ENCODE measurements at places on chromosomes 11 and 22. TPM values are rescaled to one million over a fixed set of nuclear protein-coding genes. Genes with fewer than 3 reads are reported as not detected.

DNA sequence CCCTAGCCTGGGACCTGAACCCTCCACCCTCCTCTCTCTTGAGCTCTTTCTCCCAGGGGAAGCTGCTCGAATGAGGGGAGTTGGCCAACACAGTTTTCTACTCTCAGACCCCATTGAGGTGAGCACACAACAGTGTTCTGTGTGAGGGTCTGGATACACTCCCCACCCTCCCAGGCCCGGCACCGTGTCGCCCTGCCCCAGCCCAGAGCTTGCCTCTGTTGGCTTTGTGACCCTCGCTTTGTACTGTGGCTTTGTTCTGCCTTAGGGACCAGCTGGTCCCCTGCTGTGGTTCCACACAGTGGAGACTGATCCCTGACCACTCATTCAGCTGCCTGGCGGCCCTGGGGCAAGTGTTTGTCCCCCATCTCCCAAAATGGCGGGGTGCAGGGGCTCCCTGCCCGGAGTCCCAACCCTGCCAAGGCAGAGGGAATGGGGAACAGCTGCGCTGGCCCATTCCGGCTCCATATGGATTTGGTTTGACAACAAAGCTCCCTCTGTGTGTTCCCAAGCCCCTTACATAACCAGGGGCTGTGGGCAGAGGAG, 8.3 kb downstream of the ST3GAL4 start:
- peaks cover 76% of the 10 kb centered on the region for H3K4me1 ChIP-seq
- H3K27me3 ChIP-seq: no peaks in the 10 kb centered on the region
- peak overlapping the region; percentile 64 for H3K27ac ChIP-seq
- H3K4me3 ChIP-seq: no peak overlapping the region

DNA sequence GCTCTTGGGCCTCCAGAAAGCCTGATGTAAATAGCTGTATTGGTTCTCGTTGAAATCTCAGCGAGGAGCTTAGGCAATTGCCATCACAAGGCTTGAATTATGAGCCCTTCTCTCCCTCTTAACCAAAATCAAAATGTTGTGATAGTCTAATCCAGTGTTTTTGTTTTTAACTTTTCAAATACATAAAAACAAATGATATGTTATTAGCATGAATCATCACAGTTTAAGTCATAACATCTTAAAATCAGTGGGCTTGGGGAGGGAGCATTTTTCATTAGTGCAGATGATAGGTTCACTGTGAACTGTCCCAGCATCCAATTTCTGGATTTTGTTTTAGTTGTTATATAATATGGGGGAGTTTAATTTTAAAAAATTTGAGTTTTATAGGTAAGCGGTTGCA, 48.9 kb upstream of the HORMAD2 start:
- peaks cover 25% of the 10 kb centered on the region for H3K36me3 ChIP-seq
- DNase-seq: no peak
- no peaks in the 10 kb centered on the region for H3K4me1 ChIP-seq
- no peak overlapping the region for H3K27ac ChIP-seq
- H3K4me3 ChIP-seq: no peak overlapping the region
- H3K27me3 ChIP-seq: no peaks in the 10 kb centered on the region

DNA sequence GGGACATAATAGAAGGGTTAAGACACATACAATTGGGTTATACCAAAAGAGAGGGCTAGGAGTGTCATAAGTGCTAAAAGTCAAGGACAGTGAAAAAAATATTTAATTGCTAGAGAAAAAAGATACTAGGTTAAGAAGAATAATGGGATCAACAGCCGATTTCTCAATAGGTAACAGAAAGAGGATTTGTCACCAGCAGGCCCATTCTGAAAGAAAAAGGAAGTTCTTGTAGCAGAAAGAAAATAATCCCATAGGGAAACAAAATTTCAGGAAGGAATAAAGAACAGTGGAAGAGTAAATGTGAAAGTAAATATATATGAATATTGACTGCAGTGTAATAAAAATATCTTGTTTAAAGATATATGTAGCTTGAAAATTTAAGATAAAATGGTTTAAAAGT, 43.3 kb upstream of the ADORA2A start:
- H3K27ac ChIP-seq: no peak overlapping the region
- no peak for DNase-seq
- no peaks in the 10 kb centered on the region for H3K27me3 ChIP-seq
- peaks cover 14% of the 10 kb centered on the region for H3K36me3 ChIP-seq

DNA sequence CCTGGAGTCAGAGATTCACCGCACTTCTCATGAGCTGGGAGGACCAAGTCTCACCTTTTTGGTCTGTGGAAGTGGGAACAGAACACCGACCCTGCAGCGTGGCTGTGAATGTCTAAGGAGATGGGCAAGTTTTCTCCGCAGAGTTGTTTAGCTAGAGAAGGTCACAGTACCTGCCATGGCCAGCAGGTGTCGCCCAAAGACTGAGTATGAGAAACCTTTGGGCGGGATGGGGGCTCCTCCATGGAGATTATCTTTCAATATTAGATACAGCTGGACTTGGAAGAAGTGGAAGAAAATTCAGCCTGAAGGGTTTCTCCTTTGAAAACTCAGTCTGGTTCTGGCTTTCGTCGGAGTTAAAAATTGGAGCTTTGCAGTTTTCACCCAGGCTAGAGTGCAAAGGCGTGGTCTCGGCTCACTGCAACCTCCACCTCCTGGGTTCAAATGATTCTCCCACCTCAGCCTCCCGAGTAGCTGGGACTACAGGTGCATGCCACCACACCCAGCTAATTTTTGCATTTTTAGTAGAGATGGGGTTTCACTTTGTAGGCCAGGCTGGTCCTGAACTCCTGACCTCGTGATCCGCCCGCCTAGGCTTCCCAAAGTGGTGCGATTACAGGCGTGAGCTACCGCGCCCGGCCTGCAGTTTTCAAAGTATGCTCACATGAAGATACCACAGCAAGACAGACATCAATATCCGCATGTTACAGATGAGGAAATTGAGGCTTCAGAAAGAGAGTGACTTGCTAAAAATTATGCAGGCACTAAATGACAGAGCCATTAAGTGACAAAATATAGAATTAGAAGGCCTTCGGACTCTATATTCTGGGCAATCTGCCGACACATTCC, 10.7 kb upstream of the DSCAML1 start:
- no peak overlapping the region for H3K27ac ChIP-seq
- peaks cover 9% of the 10 kb centered on the region for H3K4me1 ChIP-seq
- H3K4me3 ChIP-seq: no peak overlapping the region
- peaks cover 29% of the 10 kb centered on the region for H3K27me3 ChIP-seq

DNA sequence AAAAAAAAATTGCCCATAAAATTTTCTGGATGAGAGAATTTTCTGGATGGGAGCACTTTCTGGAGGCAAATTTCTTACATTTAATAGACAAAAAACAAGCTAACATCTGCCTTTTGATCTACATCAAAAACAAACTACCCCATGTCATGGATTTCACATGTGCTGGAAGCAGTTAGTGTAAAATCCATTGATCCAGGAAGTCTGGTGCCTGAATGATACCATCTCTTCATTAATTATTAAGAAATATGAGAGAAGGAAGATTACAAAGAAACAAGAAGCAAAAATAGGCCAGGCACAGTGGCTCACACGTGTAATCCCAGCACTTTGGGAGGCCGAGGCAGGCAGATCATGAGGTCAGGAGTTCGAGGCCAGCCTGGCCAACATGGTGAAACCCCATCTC, 53.2 kb upstream of the FAM181B start:
- H3K27me3 ChIP-seq: no peaks in the 10 kb centered on the region
- no peak overlapping the region for H3K27ac ChIP-seq
- H3K36me3 ChIP-seq: no peaks in the 10 kb centered on the region
- H3K4me1 ChIP-seq: no peaks in the 10 kb centered on the region

GRCh38 chr11:133443206-133443747, 89.0 kb downstream of the OPCML start:
- H3K4me3 ChIP-seq: no peak overlapping the region
- no peak overlapping the region for H3K27ac ChIP-seq
- H3K36me3 ChIP-seq: no peaks in the 10 kb centered on the region
- no peaks in the 10 kb centered on the region for H3K4me1 ChIP-seq

DNA sequence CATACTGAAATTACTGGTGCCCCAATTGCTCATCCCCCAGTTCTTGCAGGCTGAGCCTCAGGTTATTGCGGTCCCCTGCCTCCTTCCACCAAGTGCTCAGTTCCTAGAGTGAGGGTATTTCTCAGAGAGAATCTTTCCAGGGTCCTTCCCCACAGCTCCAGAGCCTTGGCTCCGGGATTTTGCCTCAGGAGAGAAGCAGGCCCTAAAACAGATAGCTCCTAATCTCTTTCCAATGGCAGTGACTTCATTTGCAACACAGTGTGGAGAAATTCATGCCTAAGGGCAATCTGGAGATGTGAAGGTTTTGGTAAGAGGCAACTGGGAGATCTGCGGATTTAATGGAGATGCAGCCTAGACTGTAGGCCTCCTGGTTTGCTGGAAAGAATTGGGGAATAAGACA, 2.9 kb downstream of the NF2 start:
- H3K36me3 ChIP-seq: peaks cover 10% of the 10 kb centered on the region
- H3K27me3 ChIP-seq: no peaks in the 10 kb centered on the region
- no peak overlapping the region for H3K4me3 ChIP-seq
- DNase-seq: no peak
- H3K27ac ChIP-seq: no peak overlapping the region

- peaks cover 14% of the 10 kb centered on the region for H3K27me3 ChIP-seq
- DNase-seq: no peak
- no peaks in the 10 kb centered on the region for H3K36me3 ChIP-seq
- H3K4me3 ChIP-seq: no peak overlapping the region
- H3K27ac ChIP-seq: no peak overlapping the region
- peaks cover 11% of the 10 kb centered on the region for H3K4me1 ChIP-seq
Measured at GRCh38 chr11:122625976-122626665, 29.4 kb upstream of the UBASH3B start.

- no peaks in the 10 kb centered on the region for H3K27me3 ChIP-seq
- no peaks in the 10 kb centered on the region for H3K4me1 ChIP-seq
- no peak overlapping the region for H3K4me3 ChIP-seq
- no peak for DNase-seq
- no peak overlapping the region for H3K27ac ChIP-seq
Measured at GRCh38 chr11:112689851-112690250, 271.4 kb upstream of the NCAM1 start.

DNA sequence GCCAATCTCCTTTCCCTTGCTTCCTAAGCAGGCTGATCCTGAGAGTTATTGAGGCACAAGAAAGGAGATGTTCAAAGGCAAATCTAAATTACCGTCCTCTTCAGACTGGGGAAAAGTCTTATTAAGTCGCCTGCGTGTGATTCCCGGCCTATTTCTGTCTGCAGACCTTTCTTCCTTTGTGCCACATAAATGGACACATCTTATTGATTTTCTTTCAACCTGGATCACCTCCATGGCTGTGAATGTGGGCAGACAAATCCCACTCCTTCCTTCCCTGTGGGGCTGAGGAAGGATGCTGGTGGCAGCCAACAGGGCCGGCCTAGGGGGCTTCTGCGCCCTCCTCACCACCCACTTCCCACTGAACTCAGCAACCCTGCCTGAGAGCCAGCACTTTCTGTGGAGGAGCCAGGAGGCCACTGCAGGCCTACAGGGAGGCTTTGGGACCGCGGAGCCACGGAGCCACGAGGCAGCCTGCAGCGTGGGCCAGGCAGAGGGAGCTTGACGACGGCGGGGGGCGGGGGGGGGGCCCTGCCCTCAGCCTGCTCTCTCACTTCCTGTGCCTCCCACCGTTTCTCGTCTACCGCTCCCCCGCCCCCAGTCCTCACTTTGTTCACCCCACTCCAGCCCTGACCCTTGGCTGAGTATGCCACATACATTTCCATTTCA, 73.6 kb upstream of the LMO1 start:
- no peaks in the 10 kb centered on the region for H3K27me3 ChIP-seq
- no peak overlapping the region for H3K27ac ChIP-seq
- no peak for DNase-seq
- no peak overlapping the region for H3K4me3 ChIP-seq
- H3K36me3 ChIP-seq: no peaks in the 10 kb centered on the region

- no peaks in the 10 kb centered on the region for H3K36me3 ChIP-seq
- DNase-seq: no peak
- H3K4me3 ChIP-seq: no peak overlapping the region
- H3K27me3 ChIP-seq: no peaks in the 10 kb centered on the region
Measured at GRCh38 chr22:30182350-30182745, 64.2 kb downstream of the LIF start.

- H3K4me3 ChIP-seq: no peak overlapping the region
- H3K27ac ChIP-seq: no peak overlapping the region
- peaks cover 6% of the 10 kb centered on the region for H3K4me1 ChIP-seq
- DNase-seq: no peak
- H3K36me3 ChIP-seq: peaks cover 5% of the 10 kb centered on the region
Measured at GRCh38 chr11:65927904-65928397, 8.7 kb downstream of the DRAP1 start.

DNA sequence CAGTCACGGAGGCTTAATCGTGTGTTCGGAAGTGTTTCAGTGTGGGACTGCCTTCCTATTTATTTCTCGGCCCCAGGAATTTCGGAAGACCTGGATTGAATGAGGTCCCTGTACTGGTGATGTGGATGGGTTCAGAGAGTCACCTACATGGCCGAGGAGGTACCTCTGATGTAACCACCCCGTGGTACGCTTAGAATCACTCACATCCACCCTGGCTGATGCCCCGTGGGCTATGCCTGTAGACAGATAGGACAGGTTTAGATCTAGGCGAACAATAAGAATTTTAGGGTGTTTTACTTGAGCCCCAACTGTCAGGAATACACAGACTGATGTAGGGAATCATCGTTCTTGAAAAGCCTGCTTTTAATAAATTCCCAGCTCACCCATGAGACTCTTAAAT, 2.0 kb downstream of the MPPED1 start:
- no peak for DNase-seq
- peaks cover 71% of the 10 kb centered on the region for H3K27me3 ChIP-seq
- H3K36me3 ChIP-seq: no peaks in the 10 kb centered on the region
- H3K27ac ChIP-seq: no peak overlapping the region
- no peak overlapping the region for H3K4me3 ChIP-seq

DNA sequence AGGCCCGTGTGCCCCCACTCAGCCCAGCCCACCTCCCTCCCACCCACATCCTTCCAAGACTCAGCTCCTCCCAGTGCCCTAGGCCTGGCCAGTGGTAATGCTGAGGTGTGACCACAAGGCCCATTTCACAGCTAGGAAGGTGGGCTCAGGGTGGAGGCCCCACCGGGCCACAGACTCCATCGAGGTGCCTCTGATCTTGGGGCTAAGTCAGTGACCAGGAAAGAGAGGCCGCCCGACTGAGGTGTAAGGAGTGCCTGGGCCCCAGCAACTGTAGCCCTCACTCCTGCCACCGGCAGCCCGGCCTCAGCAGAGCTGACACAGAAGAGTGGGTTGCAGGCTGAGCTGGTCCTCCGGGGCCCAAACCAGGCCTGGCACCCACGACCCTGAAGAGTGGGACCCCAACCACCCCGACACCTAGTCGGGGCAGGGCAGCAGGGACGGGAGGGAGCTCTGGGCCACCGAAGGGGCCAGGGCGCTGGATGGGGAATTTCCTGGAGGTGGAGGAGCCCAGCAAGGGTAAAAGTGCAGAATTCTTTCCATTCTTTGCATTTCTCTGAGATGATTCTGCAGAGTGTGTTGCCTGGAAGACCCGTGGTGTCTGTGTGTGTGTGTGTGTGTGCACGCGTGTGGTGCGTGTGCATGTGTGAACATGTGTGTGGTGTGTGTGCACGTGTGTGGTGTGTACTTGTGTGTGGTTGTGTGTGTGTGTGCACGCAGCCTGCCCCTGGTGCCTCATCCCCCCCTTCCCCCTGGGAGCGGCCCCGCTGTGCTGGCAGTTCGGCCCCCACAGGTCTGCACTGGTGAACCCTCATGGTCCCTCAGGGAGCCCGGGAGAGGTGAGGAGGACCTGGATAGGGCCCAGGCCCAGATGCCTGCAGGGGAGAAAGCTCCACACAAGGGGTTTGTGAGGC, 8.3 kb upstream of the PIM3 start:
- H3K4me3 ChIP-seq: no peak overlapping the region
- peaks cover 17% of the 10 kb centered on the region for H3K4me1 ChIP-seq
- peak overlapping the region; percentile 80 for H3K27ac ChIP-seq
- no peaks in the 10 kb centered on the region for H3K27me3 ChIP-seq

The MS4A8 gene
- not detected for total RNA-seq

The OR51E1 gene
- 0.81 TPM for total RNA-seq

The CAPN5 gene
- 12.8 TPM for total RNA-seq

The ARHGAP8 gene
- 0.89 TPM for total RNA-seq

The CNGA4 gene
- total RNA-seq: not detected

The SSTR3 gene
- not detected for total RNA-seq

All from osteocyte (in vitro differentiated cells).